Retina (tissue), 1 donor: ENCODE measurements at places on chromosomes 2 and 18.

- no peak for DNase-seq
Observed at GRCh38 chr2:61135510-61135909, 26.5 kb upstream of the C2orf74 start.

DNA sequence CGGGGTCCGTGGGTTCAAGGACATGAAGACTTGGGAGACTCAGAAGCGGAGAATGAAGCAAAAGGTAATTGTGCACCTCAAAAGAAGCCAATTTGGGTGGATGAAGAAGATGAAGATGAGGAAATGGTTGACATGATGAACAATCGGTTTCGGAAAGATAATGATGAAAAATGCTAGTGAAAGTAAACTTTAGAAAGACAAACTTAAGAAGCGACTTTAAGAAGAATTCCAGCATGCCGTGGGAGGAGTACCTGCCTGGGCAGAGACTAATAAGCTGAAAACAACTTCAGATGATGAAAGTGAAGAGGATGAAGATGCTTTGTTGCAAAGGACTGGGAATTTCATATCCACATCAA lies 43.5 kb downstream of the PSTPIP2 start:
- no peak for DNase-seq

DNA sequence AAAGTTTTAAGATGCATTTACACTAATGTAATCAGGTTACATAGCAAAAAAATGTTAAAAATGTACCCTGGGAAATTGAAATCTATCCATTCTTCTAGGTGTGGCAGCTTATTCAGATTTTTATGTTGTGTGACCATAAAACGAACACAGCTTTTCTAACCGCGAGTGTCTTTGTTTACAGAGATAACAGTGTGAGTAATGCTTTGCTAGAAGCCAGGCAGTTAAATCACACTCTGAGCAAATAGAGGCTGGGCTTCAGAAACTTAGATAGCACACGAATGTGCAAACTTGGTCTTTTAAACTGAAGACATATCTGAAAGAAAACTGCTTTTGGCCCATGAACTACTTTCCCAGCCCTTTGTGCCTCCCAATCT lies 116.1 kb downstream of the SPTBN1 start:
- no peak for DNase-seq

DNA sequence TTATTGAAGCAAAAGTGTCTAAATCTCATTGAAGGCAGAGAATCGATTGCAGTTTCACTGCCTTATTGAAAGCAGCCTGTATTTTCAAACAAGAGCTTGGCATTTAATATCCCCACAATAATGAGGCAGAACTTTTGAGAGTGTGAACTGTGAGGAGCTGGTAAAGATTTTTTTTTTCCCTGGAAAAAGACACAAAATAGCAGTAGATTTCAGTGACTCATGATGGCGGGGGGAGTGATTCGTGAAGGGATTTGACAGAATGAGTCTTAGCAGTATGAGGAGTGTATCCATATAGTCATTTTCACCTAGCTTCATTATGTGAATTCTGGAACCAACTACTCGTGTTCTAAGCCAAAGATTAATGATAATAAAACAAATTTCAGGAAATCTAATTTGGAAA lies 242.9 kb downstream of the ARL6IP6 start:
- DNase-seq: no peak

DNA sequence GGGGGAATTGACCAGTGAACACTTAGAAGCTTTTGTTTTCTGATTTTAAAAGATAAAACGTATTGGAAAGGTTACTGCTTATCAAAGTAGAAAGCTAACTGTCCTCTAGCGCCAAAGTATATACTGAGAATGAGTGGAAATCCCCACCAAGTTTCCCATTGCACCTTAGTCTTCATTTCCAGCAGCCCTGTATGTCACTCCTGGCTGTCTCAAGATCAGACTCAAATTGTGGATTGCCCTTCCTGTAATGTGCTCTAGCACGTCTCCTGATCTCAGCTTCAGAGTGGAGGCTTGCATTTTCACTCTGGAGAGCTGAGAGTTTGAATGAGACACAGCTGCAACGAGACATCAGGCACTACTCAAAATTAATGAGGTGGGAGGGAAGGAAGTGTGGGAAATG lies 26.6 kb downstream of the MFF start:
- DNase-seq: no peak

DNA sequence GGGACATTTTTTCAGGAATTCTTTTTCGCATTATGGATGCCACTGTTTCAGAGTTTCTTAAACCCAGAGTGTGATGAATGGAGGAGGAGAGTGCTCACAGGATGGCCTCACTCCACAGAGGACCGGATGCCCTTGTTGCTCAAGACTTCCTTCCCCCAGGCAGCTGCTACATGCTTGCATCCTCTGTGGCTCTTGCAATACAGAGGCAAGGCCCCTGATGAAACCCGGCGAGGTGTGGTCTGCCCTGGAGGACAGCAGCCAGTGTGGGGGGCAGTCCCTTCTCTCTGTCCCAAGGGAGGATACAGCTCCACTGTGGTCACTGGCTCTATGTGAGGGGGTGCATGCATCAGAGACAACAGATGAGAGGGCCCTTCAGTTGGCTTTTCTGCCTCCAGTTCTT lies 109.6 kb downstream of the SH3RF3 start:
- no peak for DNase-seq

- no peak for DNase-seq
Observed at GRCh38 chr2:182826496-182826895, 39.9 kb downstream of the FRZB start.

- DNase-seq: no peak
Observed at GRCh38 chr2:213932-214693, 49.7 kb downstream of the SH3YL1 start.

DNA sequence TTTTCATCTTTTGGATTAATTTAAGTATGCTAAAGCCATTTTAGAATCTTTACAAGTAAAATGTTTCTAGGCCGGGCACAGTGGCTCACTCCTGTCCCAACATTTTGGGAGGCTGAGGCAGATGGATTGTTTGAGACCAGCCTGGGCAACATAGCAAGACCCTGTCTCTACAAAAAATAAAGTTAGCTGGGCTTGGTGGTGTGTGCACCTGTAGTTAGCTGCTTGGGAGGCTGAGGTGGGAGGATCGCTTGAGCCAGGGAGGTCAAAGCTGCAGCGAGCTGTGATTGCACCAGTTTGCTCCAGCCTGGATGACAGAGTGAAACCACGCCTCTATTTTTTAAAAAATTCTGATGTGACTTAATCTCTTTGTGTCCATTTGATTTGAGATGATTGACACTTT lies 3.9 kb downstream of the PPM1B start:
- peak; percentile 5 for DNase-seq

GRCh38 chr18:33696332-33697162 lies 118.5 kb downstream of the ASXL3 start:
- DNase-seq: no peak

DNA sequence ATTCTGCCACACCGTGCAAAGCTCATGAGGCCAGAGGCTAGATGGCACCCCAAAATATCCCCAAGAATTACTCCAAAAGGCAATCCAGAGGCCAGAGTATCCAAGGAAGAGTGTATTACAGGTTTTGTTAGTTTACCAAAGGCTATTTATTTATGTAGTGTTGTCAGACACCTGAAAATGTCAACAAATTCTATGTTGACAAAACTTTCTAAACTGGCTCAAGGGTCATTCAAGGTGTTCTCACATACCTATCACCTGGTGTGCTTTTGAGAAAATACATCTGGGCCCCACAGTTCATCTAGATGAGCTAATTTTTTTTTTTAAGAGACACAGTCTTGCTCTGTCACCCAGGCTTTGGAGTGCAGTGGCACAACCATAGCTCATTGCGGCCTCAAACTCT lies 12.4 kb upstream of the DTNB start:
- no peak for DNase-seq

GRCh38 chr2:96768083-96768561 lies 7.4 kb downstream of the CNNM4 start:
- no peak for DNase-seq

DNA sequence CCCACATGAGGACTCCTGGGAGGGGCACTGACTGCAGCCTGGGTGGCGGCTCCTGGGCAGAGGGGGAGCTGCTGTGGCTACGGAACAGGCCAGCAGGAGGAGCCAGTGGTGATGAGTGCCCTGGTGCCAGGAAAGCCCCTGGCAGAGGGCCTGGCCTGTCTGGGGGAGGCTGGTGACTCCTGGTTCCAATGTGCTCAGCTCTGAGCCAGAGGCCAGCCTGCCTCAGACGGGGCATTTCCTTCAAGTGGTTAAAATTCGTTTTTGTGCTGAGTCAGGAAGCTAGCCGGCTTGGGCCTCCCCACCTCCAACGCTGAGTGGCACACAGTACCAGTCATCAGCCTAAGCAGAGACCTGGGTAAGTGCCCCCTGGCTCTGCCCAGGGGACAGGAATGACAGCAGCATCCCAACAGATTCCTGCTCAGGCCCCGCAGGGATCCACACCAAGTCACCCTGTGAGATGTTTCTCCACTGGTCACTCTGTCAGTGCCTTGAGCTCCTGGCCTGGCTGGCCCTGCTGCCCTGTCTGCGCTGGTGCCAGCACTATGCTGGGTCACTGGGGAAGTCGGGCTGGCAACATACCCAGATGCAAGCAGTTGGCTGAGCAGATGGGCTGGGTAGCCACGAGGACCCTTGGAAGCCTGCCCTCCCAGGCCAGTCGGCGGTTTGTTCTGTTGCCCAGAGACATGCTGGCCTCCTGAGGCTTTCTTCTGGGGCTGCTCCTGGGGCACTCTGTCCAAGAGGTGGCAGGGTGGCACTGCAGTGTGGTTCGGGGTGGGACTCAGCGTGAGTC lies 7.1 kb upstream of the KLF11 start:
- DNase-seq: no peak

DNA sequence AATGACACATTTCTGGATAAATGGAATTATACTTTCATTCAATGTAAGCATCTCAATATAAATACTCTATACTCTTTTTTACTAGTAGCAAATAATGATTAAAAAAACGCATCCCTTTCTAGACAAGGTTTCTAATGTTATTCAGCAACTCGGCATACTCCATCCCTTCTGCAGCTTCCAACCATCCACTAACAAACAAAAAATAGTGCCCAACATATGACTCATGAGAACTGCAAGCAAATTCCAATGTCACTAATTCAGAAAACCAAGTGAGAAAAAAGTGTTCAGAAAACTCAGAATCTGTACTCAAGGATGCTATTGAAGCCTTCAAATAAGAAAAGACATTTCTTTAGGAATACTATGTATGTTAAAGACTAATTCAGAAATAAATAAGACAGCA lies 140.0 kb downstream of the BAZ2B start:
- no peak for DNase-seq

DNA sequence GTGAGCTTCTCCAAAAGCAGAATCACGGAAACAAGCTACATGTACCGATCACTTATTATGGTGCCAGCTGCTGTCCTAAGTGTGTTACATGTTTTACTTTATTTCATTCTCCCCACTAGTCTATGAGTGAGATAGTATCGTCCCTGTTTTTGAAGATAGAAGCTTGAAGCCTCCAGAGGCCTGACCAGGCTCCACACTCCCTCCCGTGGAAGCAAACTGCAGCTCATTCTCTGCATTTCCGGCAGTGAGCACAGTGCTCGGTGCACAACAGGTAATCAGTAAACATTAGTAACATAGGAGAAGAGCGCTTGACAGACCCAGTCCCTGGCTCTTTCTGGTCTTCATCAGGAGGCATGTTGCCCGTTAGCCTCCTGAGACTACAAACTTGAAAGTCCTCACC lies 72.9 kb downstream of the ZBTB7C start:
- DNase-seq: no peak

DNA sequence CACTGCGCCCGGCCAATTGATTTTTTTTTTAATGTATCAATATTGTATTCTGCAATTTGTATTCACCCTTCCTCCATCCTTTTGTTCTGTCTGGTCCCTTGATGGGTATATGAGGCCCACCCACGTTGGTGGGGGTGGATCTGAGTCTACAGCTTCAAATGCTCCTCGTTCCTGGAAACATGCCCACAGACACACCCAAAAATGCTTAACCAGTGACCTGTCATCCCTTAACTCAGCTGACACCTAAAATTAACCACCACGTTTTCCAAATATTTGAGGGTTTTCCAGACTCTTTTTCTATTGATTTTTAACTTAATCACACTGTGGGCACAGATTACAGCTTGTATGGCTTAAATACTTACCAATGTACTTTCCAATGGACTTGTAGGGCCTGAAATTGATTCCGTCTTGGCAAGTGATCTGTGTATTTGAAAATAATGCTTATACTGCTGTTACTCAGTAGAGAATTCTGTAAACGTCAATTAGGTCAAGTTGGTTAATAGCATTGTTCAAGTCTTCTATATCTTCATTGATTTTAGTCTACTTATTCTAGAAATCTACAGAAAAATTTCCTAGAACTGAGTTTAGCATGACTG lies 34.4 kb upstream of the CYP27C1 start:
- DNase-seq: no peak

- DNase-seq: no peak
Observed at GRCh38 chr2:61410185-61410584, 60.7 kb downstream of the USP34 start.

- no peak for DNase-seq
Observed at GRCh38 chr2:167190053-167190452, 301.8 kb downstream of the XIRP2 start.

DNA sequence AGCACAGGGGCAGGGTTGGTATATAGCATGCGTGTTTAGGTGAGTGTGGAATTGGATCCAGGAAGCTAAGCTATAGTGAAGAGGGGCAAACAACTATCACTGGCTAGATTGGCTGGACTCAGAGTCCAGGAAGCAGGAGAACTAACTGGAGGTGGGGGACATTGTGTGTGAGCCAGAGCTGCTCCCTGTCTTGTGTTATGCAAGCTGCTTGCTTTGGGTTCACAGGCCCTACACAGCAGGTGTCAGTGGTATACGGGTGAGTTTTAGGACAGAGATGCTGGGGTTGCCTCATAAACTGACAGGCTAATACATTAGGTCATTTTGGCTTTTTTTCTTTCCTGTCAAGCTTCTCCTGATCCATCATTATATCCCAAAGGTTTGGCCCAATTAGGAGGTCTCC lies 87.5 kb downstream of the CCDC85A start:
- DNase-seq: peak; percentile 22

DNA sequence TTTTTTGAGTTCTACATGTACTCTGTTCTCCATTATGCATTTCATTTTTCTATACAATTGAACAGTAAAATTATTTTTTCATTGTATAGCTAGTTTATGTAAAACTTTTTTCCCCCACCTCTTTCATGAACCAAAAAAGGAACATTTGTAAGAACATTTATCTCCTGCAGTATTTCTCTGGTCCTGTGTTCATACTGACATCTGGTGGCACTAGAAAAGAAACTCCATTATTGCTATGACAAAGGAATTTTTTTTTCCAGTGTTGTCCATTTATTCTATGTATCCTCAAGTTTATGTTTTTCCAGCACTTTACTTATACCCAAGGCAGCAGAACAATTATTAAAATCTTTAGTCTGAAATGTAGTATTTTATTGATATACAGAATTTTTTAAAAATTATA lies 27.4 kb upstream of the CHAC2 start:
- DNase-seq: no peak

GRCh38 chr2:72089537-72089936 lies 58.1 kb downstream of the CYP26B1 start:
- no peak for DNase-seq

- no peak for DNase-seq
Observed at GRCh38 chr2:240374085-240374907, 61.2 kb upstream of the GPC1 start.
